ENCODE measurements at places on chromosomes 11 and 22.

DNA sequence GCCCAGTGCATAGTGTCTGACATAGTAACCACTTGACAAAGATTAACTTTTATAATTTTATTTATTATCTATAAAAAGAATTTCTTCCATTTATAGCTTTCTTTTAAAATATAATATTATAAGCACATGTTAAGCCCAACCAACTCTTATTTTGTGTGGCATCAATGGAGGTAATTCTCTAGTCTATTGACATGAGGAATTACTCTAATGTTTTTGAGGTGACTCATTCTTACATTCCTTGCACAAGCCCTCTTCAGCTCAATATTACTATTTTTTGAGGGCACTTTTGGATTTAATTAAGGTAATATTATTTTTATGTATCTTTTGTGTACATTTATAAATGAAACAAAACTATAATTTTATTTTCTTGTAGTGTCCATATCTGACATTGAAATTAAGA is 59.6 kb downstream of the AASDHPPT start:
- no peak for DNase-seq

GRCh38 chr11:132147464-132147863 is 777.0 kb downstream of the NTM start:
- no peak for DNase-seq

DNA sequence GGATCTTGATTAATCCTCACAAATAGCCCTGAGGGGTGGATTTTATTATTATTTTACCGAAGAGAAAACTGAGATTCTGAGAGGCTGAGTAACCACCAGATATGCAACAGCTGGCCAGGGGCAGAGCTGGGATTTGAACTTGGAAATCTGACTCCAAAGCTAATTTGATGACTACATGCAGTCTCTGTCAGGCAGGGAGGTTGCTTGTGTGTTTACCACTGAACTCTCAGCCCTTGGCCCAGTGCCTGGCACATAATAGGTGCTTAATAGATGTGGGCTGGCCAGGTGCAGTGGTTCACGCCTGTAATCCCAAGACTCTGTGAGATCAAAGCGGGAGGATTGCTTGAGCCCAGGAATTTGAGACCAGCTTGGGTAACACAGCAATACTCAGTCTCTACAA is 121.7 kb upstream of the CRYBB3 start:
- DNase-seq = no peak

DNA sequence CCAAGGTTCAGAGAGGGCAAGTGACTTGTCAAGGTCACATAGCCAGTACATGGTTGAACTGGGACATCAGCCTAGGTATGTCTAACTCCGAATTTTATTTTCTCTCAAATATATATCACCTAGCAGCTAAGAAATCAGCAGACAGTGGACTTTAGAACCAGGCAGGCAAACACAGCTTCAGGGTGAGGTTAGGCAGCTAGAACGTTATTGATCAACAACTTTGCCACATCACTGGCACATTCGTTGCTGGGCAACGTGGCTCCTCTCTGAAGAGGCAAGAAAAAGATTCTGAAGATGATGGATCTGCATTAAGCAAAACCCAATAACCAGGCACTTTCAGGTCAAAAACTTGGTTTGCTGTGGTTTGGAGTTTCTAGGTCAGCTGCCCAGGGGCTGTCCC is 258.0 kb downstream of the KIRREL3 start:
- DNase-seq = no peak

DNA sequence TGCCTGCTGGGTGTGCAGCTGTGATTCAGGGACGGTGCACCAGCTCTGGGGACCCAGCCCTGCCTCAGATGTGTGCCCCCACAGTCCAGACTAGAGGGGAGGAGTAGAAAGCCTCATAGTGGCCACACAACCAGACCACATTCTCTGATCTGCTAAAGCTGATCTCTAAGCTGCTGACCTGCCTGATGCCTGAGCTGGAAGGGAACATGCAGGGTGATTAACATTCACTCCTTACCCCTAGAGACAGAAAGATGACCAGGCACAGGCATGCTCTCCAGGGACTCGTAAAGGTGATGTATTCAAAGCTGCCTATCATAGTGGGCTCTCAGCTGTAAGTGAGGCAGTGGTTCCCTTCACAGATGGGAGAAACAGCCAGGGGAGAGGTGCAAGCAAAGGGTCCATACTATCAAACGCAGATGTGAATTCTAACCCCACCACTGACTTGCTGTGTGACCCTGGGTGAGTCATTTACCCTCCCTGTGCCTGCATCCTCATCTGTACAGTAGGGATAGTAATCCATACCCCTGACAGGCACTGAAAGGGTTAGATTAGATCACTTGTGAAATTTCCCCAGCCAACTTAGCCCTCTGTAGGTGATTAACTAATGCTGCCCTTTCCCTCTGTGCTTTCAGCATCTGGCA is 29.0 kb upstream of the LRRC32 start:
- DNase-seq = no peak

DNA sequence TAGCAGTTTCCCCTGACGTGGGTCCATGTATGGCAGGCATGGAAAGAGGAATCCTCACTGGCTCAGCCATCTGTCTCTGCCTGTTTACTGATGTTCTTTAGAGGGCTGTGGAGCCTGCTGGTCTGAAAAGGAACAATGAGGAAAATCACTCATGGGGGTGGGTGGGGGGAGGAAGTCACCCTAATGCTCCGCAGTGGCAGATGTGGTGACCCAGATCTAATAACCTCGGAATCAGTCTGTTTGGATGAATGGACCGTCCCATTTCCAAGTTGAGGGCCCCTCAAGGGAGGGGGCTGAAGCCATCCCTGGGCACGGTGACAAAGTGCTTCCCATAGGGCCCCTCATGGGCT is 4.4 kb downstream of the BCR start:
- DNase-seq = no peak

GRCh38 chr11:125516245-125516644 is 20.2 kb upstream of the FEZ1 start:
- no peak for DNase-seq

- no peak for DNase-seq
Observed at GRCh38 chr11:74257959-74258553, 53.4 kb downstream of the P4HA3 start.

- DNase-seq = no peak
Observed at GRCh38 chr22:48473202-48473601, 1354.5 kb downstream of the BRD1 start.

GRCh38 chr11:117178210-117179034 is at the start of gene SIDT2:
Gene SIDT2, plus strand, starts transcription at chr11:117178743. Its CDS starts 521 bp downstream, at chr11:117179264.
- DNase-seq = peak; percentile 64

- DNase-seq = peak; percentile 19
Observed at GRCh38 chr11:118263695-118264568, at the start of gene MPZL2. Gene MPZL2, minus strand, starts transcription at chr11:118264297. Its CDS starts 144 bp downstream, at chr11:118264153.

DNA sequence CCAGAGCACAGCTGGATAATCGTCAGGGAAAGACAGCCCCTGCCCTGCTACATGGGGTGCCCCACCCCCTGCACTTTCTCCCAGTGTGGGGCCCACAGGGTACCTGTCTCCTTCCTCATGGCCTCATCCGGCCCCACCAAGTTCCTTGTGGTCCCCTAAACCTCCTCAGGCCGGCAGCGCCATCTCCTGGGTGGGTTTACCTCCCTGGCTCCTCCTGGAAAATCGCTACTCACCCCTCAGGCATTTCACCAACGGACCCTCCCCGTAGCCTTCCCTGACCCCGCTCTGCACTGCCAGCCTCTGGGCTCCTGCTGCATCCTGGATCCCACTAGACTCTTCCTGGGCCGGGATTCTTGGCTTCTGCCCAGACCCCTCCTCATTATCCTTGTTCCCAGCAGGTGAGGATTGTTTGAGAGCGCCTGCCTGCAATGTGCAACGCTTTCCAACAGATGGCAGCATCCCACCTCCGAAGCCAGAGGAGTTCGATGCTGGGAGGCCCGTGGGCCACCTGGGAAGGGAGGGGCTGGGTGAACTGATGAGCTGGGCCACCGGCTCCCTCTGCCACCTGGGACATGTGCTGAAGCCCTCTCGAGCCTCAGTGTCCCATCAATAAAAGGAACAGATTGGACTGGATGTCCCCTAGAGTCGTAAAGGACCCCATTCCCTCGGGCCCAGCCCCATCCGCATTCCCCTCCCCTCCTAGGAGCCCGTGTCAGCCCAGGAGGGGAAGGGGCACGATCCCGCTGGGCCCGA is 44.2 kb upstream of the TTLL12 start:
- DNase-seq = peak; percentile 50

DNA sequence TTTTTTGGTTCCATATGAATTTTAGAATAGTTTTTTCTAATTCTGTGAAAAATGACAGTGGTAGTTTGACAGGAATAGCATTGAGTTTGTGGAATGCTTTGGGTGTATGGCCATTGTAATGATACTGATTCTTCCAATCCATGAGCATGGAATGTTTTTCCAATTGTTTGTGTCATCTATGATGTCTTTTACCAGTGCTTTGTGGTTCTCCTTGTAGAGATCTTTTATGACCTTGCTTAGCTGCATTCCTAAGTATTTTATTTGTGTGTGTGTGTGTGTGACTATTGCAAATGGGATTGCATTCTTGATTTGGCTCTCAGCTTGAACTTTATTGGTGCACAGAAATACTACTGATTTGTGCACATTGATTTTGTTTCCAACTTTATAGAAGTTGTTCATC is 3.0 kb upstream of the CSF2RB start:
- no peak for DNase-seq

GRCh38 chr22:50072714-50073538 is 12.3 kb downstream of the MLC1 start:
- no peak for DNase-seq

- peak; percentile 24 for DNase-seq
Observed at GRCh38 chr11:63567044-63567840, 4.1 kb upstream of the PLAAT2 start.

- no peak for DNase-seq
Observed at GRCh38 chr11:29627541-29627940, 389.3 kb downstream of the KCNA4 start.

DNA sequence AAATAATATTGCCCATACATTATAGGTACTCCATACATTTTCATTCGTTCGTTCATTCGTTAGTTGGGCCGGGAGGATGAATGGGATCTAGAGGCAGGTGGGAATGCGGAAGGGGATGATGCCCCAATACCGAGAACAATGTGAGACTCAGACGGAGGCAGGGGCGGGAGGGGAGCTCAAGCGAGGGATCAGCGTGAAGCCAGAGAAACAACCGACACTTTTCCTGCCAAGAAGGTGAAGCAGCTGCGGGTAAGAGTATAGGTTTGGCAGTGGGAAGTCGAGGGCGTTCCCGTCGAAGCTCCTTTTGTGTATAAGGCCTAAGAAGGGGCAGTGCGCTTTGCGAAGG is 1.1 kb upstream of the ARHGEF17 start:
- DNase-seq = no peak

DNA sequence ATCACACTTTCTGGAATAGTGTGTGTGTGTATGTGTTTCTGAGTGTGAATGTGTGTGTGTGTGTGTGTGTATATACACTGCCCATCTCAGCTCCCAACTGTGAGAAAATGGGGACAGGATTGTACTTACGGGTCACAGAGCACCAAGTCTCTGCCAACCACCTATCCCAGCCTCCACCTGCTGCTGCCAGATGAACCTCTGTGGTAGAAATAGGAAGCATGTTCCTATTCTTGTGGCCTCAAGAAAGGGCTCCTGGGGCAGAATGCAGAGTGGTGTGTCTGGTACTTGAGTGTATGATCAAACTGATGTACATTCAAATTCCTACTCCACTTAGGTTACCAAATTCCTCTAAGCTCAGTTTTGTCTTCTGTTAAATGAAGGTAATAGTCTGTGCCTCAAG is 14.6 kb downstream of the UBASH3B start:
- DNase-seq = no peak

- no peak for DNase-seq
Observed at GRCh38 chr22:25102722-25103121, 96.9 kb upstream of the CRYBB3 start.

GRCh38 chr11:65429068-65429681 is 6.6 kb downstream of the NEAT1 start:
- no peak for DNase-seq

DNA sequence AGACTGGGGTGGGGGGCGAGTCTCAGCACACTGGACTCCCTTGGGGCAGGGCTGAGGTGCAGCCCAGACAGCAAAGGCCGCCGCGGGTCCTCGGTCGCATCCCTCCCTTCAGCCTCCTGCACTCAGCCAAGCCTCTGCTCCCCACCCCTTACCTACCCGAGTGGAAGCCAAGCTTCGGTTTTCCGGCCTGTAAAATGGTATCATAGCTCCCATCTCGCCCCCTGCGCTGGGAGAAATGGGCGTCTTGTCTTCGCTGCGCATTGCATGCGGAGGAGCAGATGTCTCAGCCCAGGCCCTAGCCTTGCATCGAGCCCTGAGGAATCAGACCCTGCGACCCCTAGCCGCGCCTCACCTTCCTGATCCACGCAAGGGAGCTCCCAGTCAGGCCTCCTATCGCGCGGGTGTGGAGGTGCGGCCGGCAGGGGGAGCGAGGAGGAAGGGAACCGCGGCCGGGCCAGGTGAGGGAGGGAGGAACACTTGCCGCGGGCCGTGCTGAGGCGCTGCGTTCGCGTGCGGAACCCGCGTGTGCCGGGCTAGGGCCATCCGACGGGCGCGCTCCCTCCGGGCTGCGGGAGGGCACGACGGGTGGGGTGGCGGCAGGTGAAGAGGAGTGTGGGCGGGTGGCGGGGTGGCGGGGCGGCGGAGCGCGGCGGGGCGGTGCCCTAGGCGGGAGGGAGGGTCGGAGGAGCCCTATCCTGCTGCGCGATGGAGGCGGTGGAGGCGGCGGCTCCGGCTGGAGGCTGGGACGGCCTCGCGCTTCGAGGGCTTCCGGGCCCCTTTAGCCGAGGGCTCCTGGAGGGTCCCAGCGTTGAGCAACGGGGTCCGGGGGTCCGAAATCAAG is 4.1 kb upstream of the TBX1 start:
- no peak for DNase-seq

- peak; percentile 9 for DNase-seq
Observed at GRCh38 chr22:36301384-36301828, 48.5 kb downstream of the APOL1 start.

DNA sequence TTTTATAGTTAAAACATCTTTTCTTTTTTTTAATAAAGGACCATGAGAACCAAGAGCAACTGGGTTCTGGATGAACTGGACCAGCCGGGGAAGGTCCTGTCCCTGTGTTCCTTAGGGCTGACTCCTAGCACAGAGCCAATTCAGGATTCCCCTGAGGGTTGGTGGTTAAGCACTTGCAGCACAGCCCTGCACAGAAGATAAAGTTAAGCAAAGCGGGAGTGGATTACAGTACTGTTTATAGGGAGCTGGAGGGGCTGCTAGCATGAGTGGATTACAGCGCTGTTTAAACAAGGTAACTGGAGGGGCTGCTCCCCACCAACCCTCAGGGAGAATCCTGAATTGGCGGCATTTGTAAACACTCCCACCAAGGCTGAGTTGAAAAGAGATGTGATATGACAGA is 90.6 kb downstream of the CELSR1 start:
- no peak for DNase-seq

GRCh38 chr11:68803766-68804165 is 38.0 kb downstream of the CPT1A start:
- DNase-seq = no peak

DNA sequence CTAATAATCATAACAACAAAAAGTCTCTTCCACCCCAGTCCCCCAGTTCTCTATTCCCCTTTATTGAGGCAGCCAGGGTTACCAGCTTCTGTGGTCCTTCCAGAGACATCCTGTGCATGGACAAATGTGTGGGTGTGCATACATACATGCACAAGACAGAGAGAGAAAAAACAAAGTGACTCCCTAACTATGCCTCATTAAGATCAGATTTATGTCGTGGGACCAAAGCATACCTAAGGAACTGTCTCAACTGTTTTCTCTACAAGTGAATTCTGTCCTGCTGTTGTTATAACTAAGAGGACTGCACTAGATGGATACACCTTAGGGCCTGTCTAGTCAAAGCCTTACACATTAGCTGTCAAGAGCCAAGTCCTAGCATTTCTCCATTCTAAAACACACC is 106.7 kb downstream of the MRTFA start:
- DNase-seq = no peak

- no peak for DNase-seq
Observed at GRCh38 chr11:6482441-6482840, 1.1 kb downstream of the TIMM10B start.

- no peak for DNase-seq
Observed at GRCh38 chr11:113504071-113504470, 28.9 kb upstream of the DRD2 start.
